Left lung (tissue), 14 donors: ENCODE measurements at places on chromosomes 12 and 14. TPM values are rescaled to one million over a fixed set of nuclear protein-coding genes. Genes with fewer than 3 reads are reported as not detected.

Gene KLHL42
- polyA plus RNA-seq, result 35.6 TPM

GRCh38 chr12:7695566-7696197 is at the start of gene GDF3:
GDF3 (minus strand) TSS chr12:7695775; CDS start chr12:7695728, 47 bp downstream.
- peak; percentile 15 for DNase-seq

Gene RASAL1
- 0.16 TPM for polyA plus RNA-seq

Gene CORO1C
- polyA plus RNA-seq, result 82.3 TPM

DNA sequence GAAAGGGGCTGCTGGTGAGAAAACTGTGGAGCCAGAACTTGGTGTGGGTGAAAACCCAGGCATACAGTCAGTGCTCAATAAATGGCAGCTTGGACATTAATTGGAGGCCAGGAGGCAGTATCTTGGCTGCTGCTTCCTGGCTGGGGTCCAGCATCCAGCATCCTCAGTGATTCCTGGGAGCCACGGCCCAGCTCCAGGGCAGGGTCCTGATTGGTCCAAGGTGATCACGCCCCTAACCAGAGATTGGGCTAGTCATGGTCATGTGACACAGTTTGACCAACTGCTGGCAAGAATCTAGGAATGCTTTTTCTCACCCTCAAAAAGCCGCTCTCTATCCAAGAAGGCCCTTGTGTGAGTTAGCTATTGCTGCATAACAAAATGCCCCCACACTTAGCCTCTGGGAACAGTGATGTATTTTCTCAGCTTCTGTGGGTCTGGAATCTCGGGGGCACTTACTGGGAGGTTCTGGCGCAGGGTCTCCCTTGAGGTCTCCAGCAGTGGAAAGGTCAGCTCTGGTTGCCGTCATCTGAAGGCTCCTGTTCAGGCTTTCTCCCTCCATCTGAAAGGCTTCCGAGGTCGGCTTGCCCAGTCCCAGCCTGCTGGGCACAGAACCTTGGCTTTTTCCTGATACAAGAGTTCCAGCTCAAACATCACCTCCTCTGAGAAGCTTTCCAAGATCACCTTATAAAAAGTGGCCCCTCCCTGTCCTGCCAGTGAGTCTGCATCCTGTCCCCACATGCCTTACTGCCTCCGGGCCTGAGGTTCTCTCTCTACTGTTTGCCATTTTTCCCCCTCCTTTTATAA is 119.2 kb upstream of the NCOR2 start:
- DNase-seq, result no peak

- no peak for DNase-seq
Measured at GRCh38 chr12:45668641-45669040, 60.9 kb upstream of the ARID2 start.

DNA sequence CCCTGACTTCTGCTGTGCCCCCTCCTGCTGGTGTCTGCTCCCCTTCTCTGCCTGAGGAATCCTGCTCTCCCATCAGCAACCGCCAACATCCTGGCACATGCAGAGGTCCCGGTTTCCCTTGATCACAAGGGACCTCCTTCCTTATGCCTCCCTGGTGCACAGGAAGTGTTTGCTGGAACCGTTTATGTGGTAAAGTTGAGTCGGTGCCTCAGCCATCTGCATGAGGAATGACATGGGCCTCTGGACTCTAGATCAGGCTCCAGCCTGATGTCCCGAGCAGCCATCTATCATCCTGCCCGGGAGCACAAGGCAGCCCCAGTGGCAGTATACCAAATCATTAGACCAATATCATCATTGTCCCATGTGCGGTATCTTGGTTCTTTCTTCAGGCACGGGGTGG is 90.4 kb downstream of the BORCS5 start:
- no peak for DNase-seq

GRCh38 chr14:22484632-22485031 is 104.4 kb downstream of the DAD1 start:
- peak; percentile 28 for DNase-seq

- DNase-seq, result no peak
Measured at GRCh38 chr14:65024957-65025356, 38.3 kb downstream of the FNTB start.

Gene FLRT2
- 33.0 TPM for polyA plus RNA-seq

Gene TPPP2
- polyA plus RNA-seq, result 0.20 TPM

- DNase-seq, result no peak
Measured at GRCh38 chr12:10939163-10939562, at the start of gene TAS2R14. TAS2R14 (minus strand) TSS chr12:10939263; CDS start chr12:10939207, 56 bp downstream.

DNA sequence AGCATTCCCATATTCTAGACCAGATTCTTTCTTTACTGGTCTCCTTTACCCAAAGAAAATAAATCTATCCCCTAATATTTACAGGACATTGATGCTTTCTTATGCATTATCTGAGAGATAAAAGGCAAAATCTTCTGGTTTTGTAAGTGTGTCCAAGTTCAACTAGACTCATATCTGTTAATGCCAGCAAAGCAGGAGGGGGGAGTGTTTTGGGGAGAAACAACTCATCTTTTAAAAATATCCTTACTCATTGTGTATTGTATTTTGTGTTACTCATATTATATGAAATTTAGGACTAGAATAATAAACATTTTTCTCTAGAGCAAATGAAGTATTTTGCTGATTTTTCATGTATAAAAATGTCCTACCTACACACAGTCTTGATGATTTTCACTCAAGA is 54.8 kb downstream of the SAMD4A start:
- DNase-seq, result no peak

Gene APOF
- polyA plus RNA-seq, result not detected

- no peak for DNase-seq
Measured at GRCh38 chr14:32300136-32300535, 29.0 kb upstream of the AKAP6 start.

Gene RPS26
- polyA plus RNA-seq, result 106 TPM

- no peak for DNase-seq
Measured at GRCh38 chr12:28374556-28374955, 184.3 kb downstream of the CCDC91 start.
